ENCODE measurements at places on chromosomes 6 and 20.
A peak's percentile ranks its signal among the peaks of the same experiment; 100 is the strongest.

DNA sequence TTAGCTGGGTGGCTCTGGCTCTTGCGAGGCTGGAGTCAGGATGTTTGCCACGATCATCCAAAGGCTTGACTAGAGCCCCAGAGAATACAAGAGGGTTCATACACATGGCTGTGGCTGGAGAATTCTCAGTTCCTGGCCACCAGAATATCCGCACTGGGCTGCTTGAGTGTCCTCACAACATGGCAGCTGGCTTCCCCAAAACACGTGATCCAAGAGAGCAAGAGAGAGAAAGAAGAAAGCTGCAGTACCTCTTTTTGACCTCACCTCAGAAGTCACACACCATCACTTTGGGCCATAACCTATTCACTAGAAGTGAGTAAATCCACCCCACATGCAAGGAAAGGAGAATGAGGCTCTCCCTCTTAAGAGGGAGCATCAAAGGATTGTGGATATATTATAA, 21.5 kb upstream of the BPIFB1 start:
- DNase-seq: no peak

- no peak for DNase-seq
Measured at GRCh38 chr6:39005774-39006173, 42.8 kb upstream of the GLP1R start.

DNA sequence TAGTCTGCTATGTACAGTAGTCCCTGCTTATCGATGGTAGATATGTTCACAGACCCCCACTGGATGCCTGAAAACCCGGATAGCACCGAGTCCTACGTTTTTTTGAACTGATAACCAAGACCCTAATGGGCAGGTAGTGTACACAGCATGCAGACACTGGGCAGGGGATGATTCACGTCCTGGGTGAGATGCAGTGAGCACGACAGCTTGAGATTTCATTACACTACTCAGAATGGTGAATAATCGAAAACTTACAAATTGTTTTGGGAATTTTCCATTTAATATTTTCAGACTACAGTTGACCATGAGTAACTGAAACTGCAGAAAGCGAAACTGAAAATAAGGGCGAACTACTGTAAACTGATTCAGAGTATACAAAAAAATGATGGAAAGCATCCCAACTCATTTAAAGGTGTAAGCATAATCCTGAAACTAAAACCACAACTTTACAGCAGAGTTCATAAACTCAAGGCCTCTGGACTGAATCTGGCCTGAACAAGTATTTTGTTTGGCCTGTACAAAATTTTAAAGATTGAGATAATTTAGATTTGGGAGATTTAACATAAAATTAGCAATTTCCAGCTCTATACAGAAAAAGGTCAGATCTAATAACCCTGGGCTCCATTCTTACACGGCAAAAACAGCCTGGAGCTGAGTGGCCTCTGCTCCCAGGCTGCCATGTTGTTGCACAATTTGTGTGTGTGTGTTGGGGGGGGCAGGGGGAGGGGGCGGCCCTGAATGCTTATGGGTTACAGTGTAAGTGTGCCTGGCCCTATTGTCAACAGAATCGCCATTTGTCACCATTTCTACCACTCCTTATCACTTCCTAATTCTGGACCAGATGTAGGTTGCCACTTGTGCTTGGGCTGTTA, 34.9 kb downstream of the RNF24 start:
- DNase-seq: peak; percentile 76

- DNase-seq: no peak
Measured at GRCh38 chr20:62716198-62716940, 7.7 kb downstream of the NTSR1 start.

- no peak for DNase-seq
Measured at GRCh38 chr6:63783096-63783495, 147.5 kb downstream of the PHF3 start.

- peak; percentile 14 for DNase-seq
Measured at GRCh38 chr6:28258877-28259777, at the start of gene NKAPL. Gene NKAPL, plus strand, starts transcription at chr6:28259297. Its CDS starts 75 bp downstream, at chr6:28259372.

DNA sequence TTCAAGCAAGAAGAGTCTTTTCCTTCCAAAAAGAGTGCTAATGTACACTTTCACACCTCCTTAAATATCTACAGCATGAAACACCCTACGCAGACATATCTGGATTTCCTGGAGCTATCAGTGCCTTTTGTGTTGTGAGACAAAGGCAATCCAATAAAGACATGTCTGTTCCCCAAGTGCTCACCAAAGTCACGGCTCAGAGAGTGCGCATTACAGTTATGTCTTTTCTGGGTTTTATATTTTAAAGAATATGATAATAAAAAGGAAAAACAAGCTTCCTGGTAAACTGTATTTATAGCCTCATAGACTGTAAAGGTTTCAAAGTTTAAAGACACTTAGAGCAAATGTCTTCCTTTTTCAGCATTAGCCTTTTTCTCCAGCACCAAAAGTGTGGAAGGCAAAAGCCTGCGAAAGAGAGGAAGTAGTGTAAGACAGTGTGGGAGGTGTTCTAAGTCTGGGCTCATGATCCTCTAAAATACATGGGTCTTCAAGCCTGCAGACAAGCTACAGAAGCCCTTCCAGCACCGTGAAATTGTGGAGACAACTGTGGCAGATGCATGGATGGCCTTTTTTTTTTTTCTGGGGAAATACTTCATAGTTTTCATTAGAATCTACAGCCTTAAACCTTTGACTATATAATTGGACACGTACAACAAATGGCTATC, 135.0 kb upstream of the SLC35B3 start:
- DNase-seq: no peak

- no peak for DNase-seq
Measured at GRCh38 chr6:81901551-81901966, 149.1 kb upstream of the TENT5A start.

DNA sequence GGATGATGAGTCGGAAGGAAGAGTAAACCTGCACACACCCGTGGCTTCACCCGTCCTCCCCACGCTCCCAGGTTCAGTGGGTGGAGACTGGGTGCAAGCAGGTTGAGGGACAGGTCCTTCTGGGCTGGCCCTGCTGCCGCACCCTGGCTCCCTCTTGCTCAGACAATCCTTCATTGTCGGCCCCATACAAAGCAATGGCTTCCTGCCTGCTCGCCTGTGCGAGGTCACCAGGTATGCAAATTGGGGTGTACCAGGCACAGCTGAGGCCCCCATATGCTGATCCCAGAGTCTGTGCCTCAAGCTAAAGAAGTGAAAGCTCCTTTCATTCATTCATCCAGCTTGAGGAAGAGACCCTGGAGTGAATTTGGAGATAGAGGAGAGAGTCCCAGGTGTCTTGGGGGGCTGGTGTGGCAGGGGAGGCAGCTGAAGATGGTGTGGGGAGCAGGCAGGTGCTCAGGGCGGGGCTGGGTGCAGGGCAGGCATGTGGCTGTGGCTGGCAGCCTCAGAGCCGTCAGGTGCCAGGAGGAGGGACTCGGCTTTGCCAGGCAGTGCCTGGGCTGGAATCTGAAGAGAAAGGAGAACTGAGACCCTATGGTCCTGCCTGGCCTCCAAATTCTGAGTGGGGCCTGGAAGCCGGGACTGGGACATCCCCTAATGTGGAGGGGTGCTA, 4.7 kb downstream of the SLCO4A1 start:
- no peak for DNase-seq

DNA sequence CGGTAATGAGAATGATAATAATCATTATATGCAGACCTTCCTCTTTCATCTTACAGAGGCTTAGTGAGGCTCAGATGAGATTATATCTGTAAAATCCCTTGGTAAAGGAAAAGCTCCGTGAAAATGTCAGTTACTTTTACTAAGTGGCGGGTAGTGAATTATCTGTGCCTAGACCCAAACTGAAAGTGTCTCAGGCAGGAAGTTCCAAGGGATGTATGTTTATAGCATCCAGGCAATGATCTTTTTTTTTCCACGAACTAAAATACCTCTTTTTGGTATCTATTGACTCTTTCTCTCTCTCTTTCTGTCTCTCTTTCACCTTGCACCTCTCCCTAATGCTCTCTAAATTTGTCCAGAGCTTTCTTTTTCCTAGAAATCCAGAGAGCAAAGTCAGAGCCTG, 5.0 kb downstream of the TCF21 start:
- DNase-seq: no peak

GRCh38 chr6:52562911-52563310, 13.9 kb downstream of the TRAM2 start:
- no peak for DNase-seq

- no peak for DNase-seq
Measured at GRCh38 chr6:1739680-1740079, 130.0 kb downstream of the FOXC1 start.

- DNase-seq: no peak
Measured at GRCh38 chr6:159440911-159441703, 251.9 kb downstream of the SOD2 start.

- no peak for DNase-seq
Measured at GRCh38 chr6:135270676-135271536, 89.8 kb downstream of the MYB start.

- DNase-seq: no peak
Measured at GRCh38 chr6:148535976-148536375, 193.3 kb downstream of the SASH1 start.

DNA sequence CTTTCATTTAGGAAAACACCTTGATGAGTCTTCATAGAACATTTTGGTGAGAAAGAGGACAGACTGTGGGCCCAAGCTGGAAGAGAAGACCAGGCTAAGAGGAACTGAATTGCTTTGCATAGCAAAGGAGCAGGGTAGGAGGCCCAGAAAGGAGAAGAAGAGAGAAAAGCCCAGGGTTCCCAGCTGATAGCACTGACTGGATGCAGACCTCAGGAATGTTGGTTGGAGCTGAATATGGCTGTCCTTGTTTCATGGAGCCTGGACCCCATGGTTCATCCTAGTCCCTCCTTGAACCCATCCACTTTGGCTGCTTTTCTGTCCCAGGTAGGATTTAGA, 18.0 kb upstream of the ZFAND3 start:
- DNase-seq: no peak

DNA sequence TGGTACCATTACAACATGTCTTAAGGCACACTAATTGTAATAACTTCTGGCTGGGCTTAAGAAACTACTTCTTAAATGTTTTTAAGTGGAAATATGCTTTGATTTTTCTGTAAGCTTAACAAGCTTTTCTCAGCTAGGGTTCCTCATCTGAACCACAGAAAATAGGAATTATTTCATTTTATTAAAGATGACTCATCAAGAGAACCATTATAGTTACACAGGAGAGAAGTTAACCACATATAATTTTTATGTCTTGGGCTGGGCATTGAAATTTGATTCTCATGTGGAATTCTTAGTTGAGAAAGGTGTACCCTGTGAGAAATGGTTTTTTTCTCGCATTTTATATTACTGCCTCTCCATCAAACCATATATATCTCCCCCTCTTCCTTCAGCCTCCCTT, 75.1 kb downstream of the QKI start:
- DNase-seq: no peak

GRCh38 chr6:151181706-151182363, 57.9 kb upstream of the AKAP12 start:
- DNase-seq: no peak

DNA sequence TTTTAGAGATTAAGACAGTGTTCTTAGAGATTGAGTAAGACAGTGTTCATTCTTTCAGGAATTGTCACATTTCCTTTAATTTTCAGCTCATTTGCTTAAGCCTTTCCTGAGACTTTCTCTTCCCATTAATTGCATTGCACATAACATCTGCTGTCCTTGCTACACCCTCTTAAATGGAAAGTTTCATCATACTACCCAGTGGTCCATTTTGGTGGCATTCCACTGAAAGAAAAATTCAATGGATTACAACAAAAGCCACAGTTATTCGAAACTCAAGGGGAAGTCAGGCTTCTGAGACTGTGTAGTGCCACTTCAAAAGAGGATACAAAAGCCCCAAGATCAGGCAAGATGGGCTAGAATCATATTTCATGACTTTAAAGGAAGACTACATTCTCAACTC, 64.0 kb downstream of the RSPO3 start:
- no peak for DNase-seq

- no peak for DNase-seq
Measured at GRCh38 chr20:51893723-51894122, 91.4 kb upstream of the SALL4 start.

DNA sequence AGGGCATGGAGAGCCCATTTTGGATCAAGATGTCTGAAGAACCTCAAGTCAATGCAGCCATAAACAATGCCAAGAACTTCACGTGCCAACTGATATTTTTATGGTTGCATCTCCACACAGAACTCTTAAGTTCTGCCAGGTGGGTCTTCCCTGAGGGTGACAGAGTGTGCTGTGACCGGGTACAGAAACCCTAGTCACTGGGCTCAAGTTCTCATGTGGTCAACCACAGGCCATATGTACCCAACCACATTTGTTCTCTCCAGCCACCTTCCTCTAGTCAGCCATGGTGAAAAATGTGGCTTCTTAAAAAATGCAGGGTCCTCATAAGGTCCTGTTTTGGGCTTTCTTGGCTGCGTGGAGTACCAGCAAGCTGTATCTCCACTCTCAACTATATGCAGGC, 48.9 kb downstream of the CLIC5 start:
- DNase-seq: no peak
